ENCODE measurements at places on chromosomes 4 and X.

DNA sequence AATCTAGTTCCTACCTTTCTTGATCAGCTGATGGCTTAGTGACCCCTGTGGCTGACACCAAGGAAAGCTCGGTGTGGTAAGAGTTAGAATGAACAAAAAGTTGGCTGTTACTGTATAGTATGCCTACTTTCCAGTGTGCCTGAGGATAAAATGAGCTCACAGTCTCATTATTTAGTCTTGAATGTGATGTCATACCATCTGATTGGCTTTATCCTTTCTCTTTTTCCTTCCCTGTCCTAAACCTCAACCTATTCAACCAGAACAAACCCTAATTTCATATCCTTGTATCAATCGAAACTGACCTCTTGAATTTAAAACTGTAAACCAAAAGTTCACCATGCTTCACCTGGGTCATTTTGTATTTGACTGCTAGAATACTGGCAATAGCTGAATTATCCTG, 156.4 kb downstream of the PPARGC1A start:
- DNase-seq, result no peak

DNA sequence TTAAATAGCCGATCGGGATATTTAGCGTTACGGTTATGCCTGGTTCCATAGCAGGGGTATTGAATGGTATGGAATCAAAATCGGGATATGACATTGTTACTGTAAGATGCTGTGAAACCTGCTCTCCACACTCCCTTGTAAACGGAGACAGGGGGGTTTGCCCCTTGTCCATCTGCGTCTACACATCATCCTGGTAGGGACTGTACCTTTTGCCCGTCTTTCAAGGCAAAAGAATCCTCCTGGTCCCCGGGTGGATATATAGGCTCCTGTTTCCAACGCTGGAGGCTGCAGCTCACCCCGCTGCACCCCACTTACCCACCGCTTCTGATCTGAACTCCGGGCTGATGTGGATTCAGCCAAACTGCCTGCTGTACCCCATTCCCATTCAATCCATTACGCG, 189.1 kb downstream of the SHOX start:
- DNase-seq, result no peak

GRCh38 chrX:148381603-148382002, 118.8 kb upstream of the AFF2 start:
- DNase-seq, result no peak

DNA sequence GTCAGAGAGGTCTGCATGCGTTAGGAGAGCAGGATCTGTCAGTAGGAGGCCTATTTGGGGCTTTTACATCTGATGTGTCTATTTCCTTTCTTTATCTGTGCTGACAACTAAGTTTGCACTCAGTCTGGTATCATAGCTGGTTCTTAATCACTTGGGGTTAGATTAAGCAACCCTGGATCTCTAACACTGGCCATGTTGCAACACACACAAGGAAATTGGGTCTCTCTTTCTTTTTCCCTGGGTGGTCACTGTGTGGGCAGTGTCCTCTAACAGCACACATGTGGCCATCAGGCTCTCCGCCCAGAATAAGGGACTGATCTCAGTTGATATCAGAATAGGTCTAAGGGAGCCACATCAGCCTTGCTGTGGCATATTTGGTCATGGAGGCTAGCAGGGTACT, 38.9 kb downstream of the IGFBP7 start:
- no peak for DNase-seq

DNA sequence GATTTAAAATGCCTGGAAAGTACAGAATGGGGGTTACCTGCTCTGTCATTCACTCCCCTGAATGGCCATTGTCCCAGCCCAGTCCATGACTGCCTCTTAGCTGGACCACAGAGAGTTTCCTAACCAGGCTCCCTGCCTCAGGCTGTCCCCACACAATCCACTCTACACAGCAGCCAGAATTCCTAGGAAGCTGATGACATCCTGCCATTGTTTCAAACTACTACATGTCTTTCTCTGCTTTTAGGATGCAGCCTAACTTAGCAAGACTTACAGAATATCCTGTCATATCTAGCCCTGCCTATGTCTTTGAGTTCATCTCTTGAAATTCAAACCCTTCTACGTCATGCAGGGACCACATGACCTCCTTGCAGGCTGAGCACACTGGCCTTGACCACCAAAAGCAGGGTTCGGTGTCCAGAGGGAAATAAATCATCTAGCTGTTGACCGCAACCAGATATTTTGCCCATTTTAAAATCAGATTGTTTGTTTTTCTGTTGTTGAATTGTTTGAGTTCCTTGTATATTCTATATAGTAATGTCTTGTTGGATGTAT, 16.1 kb upstream of the CRMP1 start:
- DNase-seq, result no peak

- no peak for DNase-seq
Measured at GRCh38 chr4:7524064-7524682, 89.4 kb upstream of the PSAPL1 start.

- no peak for DNase-seq
Measured at GRCh38 chr4:139773560-139774318, 108.1 kb downstream of the MGST2 start.

DNA sequence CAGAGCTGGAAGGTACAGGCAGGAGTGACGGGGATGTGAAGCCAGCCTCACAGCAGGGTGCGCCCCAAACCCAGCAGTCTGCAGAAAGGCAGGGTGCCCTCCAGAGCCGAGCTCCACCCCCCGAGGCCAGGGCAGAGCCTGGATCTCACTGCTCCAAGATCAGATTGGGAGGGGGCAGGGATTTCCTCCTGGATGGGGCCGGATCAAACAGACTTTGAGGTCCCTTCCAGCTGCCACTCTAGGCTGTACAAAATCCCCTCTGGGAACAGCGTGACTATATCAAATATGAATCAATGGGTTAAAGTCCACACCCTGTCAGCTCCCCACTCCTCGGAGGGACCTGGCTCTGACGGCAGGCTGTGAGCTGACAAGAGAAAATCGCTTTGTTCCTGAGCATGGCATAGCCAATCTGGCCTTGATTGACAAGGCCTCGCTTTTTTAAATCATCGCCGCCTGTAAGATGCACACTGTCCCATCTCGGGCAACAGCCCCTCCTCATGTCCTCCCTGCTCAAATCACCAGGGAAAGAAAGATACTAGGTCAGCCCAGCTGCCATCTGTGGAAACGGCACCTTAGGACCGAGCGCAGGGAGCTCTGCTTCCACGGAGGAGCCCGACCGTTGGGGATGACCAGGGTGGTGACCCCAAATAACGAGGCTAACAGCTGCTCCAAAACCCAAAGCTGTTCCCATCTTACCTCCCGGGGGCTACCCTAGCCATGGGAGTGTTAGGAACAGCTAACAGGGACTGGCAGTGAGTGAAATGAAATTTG, 39.9 kb downstream of the PSAPL1 start:
- DNase-seq, result no peak

Data from HAP-1 (cell line).